ENCODE measurements at places on chromosomes 7 and 10.

- no peak for DNase-seq
These were observed 9.1 kb downstream of the MDFIC start for GRCh38 chr7:114930829-114931655.

DNA sequence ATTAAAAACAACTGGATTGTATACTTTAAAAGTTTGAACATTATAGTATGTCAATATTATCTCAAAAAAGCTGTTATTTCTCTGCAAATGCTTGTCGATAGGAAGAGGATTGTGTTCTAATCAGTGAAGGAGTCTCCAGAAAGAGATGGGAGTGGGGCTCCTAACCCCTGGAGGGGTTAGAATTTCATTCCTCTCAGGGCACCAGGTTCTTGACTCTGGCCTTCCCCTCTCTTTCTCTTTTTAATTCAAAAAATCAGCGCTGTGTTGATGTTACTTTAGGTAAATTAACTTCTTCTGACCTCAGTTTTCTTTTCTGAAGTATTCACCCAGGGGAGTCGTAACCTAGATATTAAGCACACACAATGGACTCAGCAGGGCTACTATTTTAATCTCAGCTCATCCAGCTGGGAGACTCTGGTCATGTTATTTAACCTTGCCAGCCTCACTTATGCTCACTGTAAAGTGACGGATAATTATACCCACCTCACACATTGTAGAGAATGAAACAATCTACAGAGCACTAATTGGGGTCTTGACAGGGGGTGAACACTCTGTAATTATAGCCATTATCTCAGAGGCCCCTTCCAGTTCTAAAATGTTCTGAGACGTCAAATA is 59.4 kb downstream of the GCC1 start:
- DNase-seq: no peak

DNA sequence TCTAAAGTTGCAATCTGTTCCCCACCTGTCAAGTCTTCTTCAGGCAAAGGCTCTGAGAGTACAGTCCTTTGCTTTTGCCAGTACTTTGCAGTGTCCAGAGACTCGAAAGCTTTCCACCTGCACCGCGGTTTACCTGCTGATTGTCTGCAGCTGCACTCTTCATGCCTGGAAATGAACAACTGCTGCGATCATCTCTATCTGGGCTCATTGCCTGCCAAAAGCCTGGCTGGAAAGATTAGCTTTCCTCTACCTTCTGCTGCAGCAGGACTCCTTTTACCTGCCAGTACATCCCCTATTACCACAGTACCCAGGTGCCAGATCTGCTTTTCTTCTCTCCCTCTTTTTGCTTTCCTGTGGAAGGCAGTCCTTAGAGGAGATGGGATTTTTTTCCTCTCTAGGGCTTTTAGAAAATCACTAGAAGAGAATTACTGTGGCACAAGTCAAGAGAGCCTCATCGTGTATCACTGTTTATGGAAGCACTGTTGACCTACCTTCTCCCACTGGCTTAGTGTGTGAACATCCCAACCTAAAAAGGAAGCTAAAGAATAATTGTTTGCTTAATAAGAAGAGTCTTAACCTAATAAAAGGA is 2.2 kb downstream of the STRIP2 start:
- no peak for DNase-seq

DNA sequence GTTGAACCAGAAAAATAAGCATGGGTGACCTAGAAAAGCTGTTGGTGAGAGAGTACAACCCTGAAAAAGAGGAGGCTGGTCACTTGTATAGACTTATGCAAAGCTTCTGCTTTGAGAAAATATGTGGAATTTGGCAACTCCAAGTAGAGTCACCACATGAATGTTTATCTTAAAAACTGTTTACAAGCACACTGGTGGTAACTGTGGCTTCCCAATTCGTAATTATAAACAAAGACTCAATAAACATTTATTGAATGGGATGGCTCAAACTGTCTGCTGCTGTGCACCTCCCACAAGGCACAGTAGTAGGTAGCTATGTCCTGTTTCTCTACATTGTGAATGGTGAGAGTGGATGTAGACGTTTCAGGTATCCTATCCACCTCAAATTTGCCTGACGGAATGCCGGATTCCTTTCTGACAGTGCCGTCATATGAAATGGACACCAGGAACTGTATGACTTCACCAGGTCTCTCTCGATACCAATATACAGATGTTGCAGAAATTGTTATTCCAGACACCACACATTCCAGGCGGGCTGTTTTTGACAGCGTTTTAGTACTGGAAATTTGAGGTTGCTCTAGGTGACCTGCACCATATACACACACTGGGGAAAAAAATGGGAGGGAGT is 43.4 kb upstream of the TARP start:
- DNase-seq: no peak

DNA sequence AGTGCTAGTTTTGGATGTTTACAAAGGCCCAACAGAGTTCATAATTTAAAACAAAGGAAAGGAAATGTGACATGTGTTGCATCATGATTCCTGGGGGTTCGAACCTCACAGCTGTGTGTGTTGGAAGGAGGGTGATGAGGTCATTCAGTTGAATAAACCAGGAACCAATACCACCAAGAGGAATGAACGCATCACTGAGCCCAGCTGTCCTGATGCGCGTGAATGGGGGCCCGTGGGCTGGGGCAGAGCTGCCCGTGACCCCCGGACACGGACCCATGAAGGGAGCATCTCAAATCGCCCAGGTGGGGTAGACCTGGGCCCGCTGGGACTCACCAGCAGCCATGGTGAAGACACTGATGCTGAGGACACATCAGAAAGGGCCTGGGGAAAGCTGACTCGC is 33.0 kb downstream of the BRI3 start:
- DNase-seq: peak; percentile 56

DNA sequence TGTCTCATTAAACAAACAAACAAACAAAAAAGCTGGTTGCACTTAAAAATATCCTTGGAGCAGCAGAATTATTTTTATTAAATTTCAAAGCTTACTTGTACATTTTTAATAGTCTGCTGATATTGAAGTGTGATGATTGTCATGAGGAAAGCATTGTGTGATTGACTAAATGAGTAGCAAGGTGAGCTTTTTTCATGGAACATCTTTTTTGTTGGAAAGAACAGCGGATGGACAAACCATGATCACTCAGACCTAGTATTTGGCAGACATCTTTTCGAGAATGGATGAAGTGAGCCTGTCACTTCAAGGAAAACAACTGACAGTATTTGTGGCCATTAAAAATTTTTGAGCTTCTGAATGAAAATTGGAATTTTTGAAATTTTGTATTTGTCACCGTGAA is 5.7 kb upstream of the CALML3 start:
- no peak for DNase-seq

DNA sequence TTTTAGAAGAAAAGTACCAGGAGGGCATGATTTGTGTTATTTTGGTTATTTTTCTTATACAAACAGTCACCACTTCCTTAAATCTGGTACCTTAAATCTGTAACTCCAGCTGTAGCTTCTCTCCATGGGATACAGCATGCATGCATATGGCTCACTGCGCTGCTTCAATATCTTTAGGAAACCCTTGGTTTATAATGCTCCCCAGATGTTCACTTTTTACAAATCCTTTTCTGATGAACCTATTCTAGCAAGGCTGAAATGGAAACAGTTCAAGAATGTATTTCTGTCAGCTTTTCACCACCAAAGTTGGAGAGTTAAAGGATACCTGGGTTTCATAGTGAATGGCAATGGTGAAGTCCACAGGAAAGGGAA is 50.9 kb downstream of the LAMB4 start:
- no peak for DNase-seq

GRCh38 chr7:128385988-128386925 is 23.5 kb downstream of the IMPDH1 start:
- DNase-seq: no peak

- DNase-seq: no peak
These were observed 86.5 kb downstream of the DKK1 start for GRCh38 chr10:52400562-52400961.

DNA sequence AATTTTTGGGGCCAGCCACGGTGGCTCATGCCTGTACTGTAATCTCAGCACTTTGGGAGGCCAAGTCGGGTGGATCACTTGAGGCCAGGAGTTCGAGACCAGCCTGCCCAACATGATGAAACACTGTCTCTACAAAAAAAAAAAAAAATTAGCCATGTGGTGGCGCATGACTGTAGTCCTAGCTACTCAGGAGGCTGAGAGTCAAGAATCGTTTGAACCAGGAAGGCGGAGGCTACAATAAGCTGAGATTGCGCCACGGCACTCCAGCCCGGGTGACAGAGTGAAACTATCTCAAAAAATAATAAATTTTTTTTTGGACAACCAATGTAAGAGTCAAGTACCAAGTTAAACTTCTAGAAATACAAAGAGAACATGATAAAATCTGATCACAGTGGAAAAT is 164.6 kb downstream of the AVL9 start:
- DNase-seq: no peak

DNA sequence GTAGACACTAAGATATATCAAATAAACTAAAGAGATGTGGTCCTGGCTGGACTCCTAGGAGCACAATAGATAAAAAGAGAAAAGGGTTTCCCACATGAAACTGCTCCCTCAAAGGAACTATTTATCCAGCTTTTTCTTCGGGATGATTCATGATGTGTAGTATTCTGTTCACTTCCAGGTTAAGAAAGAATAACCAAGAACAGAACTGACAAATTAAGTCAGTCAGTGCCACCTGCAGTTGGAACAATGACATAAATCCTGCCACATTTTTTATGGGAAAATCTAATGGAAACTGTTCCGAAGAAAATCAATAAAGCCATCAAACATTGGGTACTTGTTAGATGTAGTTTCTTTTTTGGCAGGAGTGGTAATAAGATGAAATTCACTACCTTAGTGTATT is 87.1 kb downstream of the POLR1F start:
- DNase-seq: peak; percentile 13

DNA sequence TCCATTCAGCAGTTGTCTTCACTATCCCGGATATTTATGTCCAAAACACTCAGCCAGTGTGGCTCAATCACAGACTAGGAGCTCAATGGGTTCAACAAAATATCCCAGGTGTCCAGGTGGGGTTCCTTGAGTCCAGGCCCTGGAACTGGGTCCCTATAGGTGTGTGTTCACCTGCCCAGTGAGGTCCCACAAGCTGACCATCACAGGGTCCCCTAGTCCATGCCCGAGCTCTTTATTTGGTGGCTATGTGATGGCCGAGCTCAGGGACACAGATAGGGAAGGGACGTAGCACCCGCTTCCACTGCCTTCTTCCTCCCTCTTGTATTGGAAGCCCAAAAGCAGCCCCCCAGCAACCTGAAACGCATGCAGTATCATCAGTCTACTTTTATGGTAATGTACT is 78.9 kb upstream of the DDC start:
- DNase-seq: no peak

- DNase-seq: peak; percentile 99
These were observed 145.0 kb downstream of the RNF216 start for GRCh38 chr7:5636446-5636835.

DNA sequence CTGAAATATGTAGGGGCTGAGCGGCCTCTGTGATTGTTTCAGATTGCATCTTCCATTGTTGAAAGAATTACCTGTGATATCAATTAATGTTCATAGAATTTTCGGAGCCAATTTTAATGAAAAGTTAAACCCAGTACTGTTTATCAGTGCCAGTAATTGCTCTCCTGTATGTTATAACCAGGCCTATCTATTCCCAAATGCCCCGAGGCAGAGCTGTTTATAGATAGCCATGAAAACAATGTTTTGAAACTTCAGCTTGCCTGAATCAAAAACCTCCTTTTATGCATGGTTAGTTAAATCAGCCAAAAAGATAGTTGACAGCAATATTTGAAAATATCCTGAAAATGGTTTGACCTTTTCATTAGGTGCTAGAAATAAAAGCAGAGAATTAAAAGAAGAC is 50.1 kb upstream of the HDAC9 start:
- DNase-seq: peak; percentile 51

DNA sequence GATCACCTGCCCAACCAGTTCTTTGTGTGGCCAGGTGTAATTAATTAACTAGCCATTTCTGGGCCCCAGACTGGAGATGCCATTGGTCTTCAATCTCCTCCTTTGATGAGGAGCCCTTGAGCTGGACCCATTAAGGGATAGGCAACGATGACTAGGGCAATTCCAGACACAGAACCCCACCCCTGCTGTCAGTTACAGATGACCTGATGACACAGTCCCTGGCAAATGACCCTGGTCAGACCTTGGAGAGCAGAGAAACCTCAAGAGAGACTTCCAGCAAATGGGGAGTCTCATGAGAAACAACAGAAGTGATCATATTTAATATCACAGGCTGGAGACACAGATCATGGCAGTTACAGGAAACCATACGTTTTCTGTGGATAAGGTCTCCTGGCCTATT is 101.8 kb upstream of the TCF7L2 start:
- no peak for DNase-seq

DNA sequence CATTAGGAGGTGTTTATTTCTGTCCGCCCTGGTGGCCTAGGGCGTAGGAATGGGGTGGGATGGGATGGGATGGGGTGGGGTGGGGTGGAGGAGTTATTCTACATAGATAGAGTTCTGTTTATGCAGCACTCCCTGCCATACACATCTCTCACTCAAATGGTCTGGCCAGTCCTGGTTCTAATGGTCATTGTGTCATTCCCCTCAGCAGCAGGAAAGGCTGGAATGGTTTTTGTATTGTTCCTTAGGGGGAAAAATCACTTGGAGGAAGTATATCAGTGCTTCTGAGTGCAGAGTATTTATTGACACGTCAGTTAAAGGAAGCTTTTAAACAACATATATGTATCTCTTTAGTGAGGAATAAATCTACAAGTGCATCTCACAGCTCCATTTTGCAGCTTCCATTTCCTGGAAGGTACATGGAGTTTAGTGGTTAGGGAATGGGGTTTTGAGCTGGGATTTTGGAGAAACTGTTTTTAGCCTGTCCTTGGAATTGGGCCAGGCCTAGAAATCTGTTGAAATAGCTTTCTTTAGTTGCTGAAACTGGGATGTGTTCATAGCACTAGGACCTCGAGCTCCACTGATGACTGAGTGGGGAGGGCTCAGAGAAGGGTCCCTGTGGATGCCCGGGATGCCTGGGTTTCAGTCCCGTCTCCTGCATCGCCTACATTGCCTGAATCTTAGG is 8.3 kb downstream of the TSPAN14 start:
- DNase-seq: no peak
